Muscle of back (tissue), 13 donors: ENCODE measurements at places on chromosomes 6 and 20.

DNA sequence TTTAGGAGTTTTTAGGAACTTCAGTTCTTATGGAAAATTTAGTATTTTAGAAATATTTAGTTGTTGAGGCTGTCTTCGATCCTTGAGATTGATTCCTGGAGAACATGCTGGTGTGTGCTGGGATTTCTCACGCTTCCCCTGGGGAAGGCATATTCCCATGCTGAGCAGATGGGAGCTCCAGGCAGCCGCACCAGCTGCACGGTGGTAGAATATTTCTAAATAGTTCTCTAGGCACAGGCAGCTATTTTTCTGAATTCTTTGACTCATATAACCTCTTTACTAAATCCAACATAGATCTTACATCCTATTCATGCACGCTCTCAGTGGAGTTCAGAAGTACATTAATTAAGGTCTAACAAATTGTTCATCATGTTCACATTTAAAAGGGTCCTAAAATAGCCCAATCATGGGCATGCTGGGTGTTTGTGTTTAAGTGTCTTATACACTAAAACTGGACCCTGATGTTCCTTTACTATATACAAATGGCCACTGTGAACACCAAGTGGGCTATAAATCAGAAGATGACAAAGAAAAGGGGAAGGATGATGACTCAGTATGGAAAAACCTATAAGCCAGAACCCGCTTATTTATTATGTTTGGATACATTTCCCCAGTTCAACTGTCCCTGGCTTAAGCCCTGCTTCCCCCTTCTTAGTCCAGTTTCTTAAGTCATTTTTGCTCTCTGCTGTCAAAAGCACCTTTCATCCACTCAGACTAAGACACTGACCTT is 138.5 kb downstream of the UST start:
- peak; percentile 90 for DNase-seq

DNA sequence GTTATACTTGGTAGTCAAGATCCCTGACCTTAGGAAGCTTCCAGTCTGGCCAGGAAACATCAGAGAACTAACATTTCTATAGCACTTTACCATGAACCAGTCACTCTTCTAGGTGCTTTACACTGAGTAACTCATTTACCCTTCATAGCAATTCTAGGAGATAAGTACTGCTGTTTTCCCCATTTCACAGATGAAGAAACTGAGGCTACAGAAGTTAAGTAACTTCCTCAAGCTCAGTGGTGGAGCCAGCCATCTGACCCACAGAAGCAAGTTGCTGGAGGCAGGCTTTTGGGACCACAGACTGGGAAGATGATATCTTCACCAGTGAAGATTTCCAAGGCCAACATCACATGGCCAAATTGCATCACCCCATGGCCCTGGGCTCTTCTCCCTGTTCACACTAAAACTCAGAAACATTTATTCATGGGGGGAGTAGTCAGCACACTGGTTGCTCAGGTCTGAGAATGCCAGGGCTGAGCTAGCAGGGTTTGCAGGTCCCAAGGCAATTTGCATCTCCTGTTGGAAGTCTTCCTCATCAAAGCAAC is 70.3 kb downstream of the UNC5CL start:
- DNase-seq, result no peak

GRCh38 chr6:130041594-130041993 is 23.2 kb downstream of the L3MBTL3 start:
- no peak for DNase-seq

DNA sequence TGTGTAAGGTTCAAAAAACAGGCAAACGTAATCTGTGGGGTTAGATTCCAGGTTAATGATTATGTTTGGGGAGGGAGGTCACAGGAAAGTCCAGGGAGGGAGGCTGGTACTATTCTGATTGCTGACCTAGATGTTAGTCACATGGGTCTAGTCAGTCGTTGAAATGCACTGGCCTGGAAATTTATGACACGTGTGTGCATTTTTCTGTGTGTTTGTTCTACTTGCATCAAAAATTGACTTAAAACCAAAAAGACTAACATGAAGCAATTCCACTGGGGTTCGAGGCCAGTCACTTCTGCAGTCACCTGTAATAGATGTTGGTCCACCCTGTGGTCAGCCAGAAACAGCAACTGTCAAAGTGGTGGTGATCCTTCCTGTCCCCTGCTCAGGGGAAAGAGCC is 104.2 kb upstream of the MLN start:
- no peak for DNase-seq

- no peak for DNase-seq
Measured at GRCh38 chr6:54654381-54654780, 192.2 kb upstream of the FAM83B start.

DNA sequence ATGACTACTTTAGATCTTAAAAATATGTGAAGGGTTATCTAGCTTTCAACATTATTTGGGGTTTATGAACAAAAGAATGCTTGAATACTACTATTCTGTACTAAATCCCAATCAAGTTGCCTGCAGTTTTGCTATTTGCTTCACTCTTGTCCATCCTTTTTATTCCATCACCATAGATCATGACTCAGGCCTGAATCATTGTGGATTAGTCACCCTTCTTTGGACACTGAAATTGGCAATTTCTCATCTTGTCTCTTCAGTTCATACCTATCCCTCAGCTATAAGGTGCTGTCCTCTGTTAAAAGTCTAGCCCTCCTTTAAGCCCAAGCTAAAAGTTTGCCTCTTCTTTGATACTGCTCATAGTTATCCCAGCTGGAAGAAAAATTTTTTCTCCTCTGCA is 199.1 kb downstream of the CENPW start:
- no peak for DNase-seq

DNA sequence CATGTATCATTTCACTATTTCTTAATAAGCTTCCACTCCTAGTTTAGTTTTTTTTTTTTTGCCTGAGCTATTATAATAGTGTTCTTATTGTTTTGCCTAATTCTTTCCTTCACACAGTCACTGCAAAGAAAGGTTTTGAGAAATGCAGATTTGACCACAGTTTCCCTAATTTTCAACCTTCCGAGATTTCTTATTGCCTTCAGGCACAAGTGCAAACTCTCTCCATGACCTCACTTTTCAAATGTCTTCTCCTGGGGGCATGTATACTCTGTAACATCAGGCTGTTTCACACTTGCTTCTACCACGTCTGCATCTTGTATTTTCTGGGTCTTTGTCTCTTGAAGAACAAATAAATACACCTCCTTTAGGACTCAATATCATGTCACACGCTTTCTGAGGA is 339.0 kb upstream of the CITED2 start:
- DNase-seq, result no peak

GRCh38 chr20:5786930-5787795 is 37.0 kb downstream of the SHLD1 start:
- DNase-seq, result no peak

GRCh38 chr6:35363293-35363750 is 21.0 kb downstream of the PPARD start:
- peak; percentile 77 for DNase-seq

- peak; percentile 46 for DNase-seq
Measured at GRCh38 chr6:34284563-34285447, 36.0 kb upstream of the SMIM29 start.

DNA sequence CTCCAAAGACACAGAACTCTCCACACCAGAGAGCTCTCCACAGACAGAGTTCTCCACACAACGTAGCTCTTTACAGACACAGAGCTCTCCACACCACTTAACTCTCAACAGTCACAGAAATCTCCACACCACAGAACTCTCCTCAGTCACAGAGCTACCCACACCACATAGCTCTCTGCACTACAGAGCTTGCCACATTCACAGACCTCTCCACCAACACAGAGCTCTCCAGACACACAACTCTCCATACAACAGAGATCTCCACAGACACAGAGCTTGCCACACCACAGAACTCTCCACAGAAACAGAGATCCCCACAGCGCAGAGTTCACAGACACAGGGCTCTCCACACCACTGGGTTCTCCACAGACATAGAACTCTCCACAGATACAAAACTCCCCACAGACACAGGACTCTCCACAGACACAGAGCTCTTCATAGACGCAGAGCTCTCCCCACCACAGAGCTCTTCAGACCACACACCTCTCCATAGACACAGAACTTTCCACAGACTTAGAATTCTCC is 52.5 kb downstream of the ERMARD start:
- no peak for DNase-seq

DNA sequence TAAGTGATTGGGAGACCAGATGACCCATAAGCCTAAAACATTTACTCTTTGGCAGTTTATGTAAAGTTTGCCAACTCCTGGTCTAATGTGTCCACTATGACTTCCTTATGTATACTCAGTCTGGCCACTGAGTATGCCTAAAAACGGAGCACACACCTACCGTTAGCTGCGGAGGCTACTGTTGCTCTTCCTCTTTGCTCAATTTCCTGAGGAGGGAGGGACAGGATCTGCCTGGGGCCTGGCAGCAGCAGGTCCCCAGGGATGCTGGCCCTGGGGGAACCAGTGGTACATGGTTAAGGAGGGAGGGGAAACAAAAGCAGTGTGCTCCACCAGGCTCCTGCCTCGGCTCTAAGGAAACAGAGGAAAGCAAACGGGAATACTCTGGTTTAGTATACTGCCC is 113.5 kb downstream of the CDYL start:
- DNase-seq, result peak; percentile 19

GRCh38 chr20:61861054-61861841 is 204.4 kb downstream of the TAF4 start:
- DNase-seq, result no peak

DNA sequence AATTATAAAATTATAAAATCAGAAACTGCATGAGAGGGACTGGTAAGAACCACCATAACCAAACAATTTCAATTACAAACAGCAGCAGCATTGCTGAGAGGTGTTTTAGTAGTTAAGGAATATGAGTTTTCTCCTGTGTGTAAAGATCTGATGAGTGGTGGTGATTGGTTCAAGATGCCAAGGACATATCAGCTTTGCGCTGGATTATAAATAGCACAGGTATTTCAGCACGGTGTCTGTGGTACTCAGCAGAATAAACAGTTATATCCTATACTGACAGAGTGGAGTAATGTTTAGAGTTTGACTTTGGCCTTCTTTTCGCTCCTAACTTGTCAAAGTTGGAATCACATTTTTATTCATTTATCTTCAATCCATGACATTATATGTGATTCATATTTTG is 501.0 kb downstream of the CDH26 start:
- DNase-seq, result no peak
